ENCODE measurements at places on chromosomes 4 and X. TPM values are rescaled to one million over a fixed set of nuclear protein-coding genes. Genes with fewer than 3 reads are reported as not detected.
A peak's percentile ranks its signal among the peaks of the same experiment; 100 is the strongest.

Gene PPM1K
- polyA plus RNA-seq: 12.5 TPM

Gene NXF2
- polyA plus RNA-seq: not detected

Gene XAGE2
- polyA plus RNA-seq: not detected

GRCh38 chrX:97132664-97133415 lies 249.1 kb downstream of the RPA4 start:
- DNase-seq: no peak

- no peak for DNase-seq
Measured at GRCh38 chrX:130915302-130915701, 12.3 kb upstream of the ENOX2 start.

DNA sequence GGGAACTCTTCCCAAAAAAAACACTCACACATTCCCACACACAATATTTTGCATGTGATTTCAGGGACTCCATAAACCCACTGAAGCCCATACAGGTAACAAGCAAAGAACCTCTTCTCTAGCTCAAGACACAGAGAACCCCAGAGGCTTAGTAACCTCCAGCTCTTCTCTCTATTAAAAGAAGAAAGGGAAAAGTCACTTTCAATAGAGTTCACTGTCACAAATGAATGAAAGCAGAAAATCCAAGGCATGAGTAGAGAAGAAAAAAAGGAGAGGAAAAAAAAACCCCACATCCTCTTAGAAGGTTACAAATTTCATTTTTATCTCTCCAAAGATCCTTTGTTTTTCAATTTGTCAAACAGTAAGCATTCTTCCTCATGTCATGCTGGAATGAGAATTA lies 30.7 kb upstream of the DCLK2 start:
- DNase-seq: no peak

DNA sequence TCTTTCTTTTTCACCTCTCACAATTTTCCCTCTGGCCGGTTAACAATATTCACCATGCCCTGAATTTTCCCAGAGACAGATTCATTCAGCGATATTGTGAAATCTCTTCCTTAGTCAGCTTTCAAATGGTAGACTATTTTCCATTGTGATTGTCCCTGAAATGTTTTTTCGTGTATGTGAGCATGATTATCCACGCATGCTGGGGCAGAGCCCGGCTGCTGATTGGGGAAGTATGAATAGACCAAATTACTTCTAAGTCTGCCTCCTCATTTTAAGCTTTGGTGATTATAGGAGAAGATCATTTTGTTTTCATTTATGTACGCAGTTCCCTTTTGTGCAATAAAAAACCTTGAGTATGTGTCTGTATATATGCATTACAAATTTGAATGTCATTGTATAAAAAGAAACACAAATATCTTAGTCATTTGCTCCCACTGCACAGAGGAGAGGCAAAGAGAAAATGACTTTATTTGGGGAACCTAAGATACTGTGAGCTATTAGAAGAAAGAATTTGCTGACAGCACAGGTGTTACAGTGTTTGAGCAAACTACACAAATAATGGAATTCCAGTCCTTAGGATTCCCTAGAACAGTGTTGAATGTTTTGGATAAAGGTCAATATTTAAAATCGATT lies 11.3 kb downstream of the DTHD1 start:
- DNase-seq: no peak

DNA sequence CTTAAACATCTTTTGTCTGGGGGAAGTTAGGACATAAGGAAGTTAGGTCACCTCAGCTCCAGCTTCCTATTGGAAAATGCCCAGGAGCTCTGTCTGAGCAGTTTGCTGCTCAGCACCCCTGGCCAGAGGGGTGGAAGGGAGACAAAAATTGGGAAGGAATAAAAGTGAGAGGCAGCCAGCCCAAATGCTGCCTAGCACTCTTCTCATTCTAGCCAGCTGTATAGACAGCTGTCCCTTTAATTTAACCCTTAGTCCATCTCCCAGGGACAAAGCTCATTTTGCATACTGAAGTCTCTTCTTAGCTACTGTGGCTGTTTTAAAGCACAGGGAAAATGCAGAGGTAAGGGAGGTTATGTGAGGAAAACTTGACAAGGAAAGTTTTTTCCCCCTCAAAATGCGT lies 89.5 kb upstream of the CITED1 start:
- peak; percentile 75 for DNase-seq

GRCh38 chr4:15479913-15480185 lies 10.2 kb downstream of the CC2D2A start:
- DNase-seq: peak; percentile 58

GRCh38 chr4:68831642-68832041 lies 15.8 kb downstream of the UGT2B10 start:
- DNase-seq: no peak

DNA sequence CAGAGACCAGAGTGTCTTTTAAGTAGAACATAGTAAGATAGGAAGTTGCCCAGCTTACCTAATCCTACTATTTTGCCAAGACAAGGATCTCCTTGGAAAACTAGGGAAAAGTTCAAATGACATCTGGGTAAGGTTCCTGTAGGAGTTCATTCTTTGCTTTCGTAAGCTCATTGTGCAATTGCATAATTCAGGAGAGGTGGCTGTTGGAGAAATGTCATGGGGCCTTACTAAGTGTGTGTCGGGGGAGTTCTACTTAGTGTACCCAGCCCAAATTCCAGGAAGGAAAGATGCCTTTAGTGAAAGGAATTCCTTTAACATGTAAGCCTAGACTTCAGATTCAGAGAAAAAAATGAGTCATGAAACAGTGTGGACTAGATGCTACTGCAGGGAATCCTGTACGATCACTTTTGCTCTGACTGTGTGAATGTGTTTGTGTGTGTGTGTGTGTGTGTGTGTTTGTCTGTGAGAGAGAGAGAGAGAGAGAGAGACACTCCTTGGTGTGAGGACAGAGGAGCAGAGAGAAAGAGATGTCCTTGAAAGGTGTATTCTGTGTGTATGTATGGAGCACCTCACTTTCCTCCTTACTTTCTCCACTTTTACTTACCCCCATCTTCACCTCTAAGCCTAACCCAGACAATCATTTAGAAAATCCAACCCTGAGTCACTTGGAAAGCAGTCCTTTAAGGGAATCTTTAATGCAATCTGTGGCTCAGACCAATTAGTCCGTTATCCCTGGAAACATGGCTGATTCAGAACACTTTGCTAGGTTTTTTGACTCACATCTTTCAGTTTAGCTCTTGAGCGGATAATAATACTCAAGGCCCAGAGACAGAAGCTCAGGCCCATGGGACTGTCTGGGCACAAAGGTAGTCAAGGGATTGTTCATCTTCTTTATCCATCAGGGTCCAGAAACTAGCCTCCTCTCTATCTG lies 114.5 kb upstream of the ACSL4 start:
- DNase-seq: no peak

- DNase-seq: no peak
Measured at GRCh38 chr4:1451106-1451751, 45.0 kb upstream of the NKX1-1 start.
